ENCODE measurements at places on chromosomes 1 and 21.

GRCh38 chr1:28845786-28846543 lies 34.0 kb downstream of the OPRD1 start:
- DNase-seq: peak; percentile 86

GRCh38 chr1:203402629-203403337 lies 51.9 kb upstream of the FMOD start:
- no peak for DNase-seq

- no peak for DNase-seq
These were observed 424.8 kb upstream of the PLXNA2 start for GRCh38 chr1:208668991-208669390.

DNA sequence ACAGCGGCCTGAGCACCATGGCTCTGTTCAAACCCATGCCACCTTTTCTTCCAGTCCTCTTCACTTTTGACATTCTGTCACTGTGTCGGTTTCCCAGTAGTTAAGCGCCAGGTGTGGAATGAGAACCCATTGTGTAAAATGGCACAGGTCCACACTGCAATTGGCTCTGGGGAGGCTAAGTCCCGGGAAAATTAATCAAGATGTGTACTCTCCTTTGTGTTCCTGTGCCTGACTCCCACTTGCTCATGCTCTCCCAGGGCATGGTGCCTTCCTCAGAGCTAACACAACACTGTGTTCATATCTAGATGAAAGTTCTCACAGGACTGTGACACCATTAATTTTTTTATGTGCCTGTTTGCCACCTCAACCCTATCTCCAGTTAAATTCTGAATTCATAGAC lies 59.0 kb upstream of the BTG3 start:
- DNase-seq: no peak

DNA sequence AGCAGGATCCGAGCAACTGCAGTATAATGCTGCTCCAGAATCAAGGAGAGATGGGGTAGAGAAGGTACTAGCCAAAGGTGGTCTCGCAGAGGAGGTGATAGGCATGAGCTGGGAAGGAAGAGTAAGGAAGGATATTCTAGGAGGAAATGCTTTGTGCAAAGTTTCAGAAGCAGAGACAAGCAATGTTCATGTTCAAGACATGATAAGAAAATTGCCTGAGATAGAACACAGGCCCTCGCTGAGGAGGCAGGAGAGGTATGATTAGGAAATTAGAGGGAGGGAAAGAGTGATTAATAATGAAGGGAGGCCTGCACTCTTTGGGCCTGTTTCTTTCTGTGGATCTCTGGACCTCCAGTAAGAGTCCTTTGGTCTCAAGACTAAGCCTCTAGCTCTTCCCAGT lies 12.9 kb upstream of the ETV3 start:
- no peak for DNase-seq

DNA sequence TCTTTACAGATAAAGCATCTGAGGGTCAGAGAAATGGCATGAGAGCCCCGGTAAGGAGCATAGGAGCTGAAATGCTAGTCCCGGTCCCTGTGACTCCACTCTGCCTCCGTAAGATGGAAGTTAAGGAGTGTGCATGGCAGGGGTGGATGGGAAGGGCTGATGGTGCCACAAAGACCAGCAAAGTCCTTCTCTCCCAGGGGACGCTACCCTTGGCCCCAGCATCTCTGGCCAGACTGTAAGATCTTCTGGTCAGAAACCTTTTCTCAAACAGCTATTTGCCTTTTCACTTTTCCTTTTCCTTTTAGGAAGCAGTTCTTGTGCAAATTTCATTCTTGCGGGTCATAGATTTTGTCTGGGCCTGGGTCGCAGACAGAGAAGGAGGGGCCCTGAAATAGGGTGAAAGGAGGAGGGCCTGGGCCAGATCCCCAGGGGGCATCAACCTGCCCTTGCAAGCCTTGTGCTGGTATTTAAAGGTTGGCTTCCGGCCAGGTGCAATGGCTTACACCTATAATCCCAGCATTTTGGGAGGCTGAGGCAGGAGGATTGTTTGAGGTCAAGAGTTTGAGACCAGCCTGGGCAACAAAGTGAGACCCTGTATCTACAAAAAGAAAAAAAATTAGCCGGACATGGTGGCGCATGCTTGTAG lies 14.4 kb upstream of the EPS8L3 start:
- DNase-seq: no peak

GRCh38 chr1:56255516-56256152 lies 323.7 kb downstream of the PLPP3 start:
- no peak for DNase-seq

- DNase-seq: no peak
These were observed 19.4 kb upstream of the GNG5 start for GRCh38 chr1:84525779-84526178.

DNA sequence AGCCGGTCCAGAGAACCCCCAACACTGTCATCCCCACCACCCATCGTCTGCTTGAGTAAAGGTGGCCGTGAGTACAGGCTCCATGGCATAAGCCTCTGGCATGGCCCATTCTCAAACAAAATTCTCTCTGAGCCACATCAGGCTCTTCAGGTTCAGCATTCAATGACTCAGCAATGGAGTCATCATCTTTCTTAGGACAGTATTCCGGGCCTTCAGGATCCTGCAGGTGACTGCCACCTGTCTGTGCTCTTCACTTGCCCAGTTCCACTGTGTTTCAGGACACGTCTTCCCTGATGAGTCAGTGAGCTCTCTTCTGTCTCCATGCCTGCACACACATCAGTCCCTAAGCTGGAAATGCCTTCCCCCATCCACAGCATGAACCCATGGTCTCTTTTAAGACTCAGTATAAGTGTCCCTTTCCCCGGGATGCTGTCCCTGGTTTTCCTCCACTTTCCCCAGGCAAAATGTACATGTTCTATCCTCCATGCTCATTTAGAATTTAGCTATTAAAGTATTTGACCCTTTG lies 81.1 kb upstream of the FGGY start:
- DNase-seq: no peak

- peak; percentile 86 for DNase-seq
These were observed 9.5 kb downstream of the ATP1B1 start for GRCh38 chr1:169115891-169116585.

DNA sequence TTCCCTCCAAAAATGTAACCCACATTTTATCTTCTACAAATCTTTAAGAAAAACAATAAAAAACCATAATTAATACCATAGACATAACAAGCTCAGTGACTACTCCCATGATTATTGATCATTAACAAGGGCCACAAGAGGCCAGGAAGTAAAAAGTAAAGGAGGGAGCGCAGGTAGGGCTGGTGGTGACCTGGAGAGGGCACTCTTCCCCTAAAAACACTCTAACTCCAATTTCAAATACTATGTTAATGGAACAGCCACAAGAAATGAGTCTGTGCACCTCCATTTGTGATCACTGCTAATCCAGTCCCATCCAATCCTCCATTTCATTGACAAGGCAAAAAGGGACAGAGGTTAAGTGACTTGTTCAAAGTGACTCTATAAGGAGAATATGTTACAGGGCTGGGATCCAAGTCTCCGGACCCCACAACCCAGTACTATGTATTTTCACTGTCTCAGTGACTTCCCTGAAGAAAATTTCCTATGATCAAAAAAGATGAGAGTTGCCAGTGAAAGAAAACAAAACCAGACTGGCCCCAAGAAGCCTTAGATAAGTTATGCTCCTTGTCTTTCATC lies 41.2 kb upstream of the CFAP298 start:
- DNase-seq: peak; percentile 33

- DNase-seq: no peak
These were observed 77.6 kb upstream of the DNAH14 start for GRCh38 chr1:224851848-224852261.

GRCh38 chr21:31647650-31648049 lies 11.8 kb upstream of the SOD1 start:
- DNase-seq: no peak

- no peak for DNase-seq
These were observed 136.7 kb downstream of the TLR5 start for GRCh38 chr1:223006371-223006770.

- no peak for DNase-seq
These were observed 18.1 kb downstream of the AHCYL1 start for GRCh38 chr1:110002695-110003094.

DNA sequence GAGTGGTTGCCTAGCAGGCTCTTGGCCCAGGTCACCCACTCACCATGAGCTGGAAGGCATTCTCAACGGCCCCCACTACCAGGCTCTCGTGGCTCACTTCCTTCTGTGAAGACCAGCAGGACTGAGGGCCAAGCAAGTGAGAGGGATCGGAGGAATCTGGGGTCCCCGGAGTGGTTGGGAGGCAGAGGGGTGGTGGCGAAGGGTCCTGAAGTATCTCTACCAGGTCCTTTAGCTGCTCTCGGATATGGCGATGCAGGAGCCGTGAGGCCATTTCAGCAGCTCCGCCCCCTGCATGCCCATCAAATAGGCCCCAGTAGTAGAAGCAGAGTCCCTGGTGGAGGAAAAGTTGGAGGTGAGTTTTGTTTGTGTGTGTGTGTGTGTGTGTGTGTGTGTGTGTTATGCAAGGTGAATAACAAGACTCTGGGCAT lies 2.4 kb downstream of the PPM1J start:
- no peak for DNase-seq

DNA sequence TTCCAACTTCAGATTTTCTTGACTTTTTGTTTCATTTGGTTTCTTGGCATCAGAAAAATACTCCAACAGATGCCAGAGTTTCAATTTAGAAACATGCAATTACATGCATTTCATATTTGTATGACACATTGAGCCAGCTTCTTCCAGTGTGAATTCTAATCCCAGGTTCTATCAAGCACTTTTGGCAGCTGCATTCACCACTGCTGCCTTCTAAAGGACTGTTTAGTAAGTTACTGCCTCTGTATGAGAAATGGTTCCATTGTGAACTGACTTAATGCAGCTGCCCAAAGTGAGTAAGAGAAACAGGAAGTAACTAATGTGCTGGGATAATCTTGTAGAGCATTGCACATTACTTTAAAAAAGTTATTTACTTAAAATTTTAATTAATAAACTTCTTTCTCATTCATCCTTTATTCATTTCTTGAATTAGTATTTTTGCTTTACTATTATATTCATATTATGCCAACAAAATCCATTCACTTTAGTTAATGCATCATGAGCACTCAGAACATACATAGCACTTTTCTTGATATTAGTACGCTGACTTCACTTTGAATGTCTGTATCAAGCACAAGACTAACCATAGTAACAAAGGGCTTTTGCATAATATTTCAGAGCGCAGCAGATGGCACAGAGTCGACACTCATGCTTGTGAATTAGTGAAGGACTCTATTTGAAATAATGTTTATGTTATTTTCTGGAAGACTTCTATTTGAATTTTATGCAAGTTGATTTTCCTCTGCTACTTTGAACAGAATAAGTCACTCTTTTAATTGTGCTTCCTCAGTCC lies 9.8 kb downstream of the RGS18 start:
- DNase-seq: no peak

- no peak for DNase-seq
These were observed 4.7 kb downstream of the RNF220 start for GRCh38 chr1:44409757-44410156.

DNA sequence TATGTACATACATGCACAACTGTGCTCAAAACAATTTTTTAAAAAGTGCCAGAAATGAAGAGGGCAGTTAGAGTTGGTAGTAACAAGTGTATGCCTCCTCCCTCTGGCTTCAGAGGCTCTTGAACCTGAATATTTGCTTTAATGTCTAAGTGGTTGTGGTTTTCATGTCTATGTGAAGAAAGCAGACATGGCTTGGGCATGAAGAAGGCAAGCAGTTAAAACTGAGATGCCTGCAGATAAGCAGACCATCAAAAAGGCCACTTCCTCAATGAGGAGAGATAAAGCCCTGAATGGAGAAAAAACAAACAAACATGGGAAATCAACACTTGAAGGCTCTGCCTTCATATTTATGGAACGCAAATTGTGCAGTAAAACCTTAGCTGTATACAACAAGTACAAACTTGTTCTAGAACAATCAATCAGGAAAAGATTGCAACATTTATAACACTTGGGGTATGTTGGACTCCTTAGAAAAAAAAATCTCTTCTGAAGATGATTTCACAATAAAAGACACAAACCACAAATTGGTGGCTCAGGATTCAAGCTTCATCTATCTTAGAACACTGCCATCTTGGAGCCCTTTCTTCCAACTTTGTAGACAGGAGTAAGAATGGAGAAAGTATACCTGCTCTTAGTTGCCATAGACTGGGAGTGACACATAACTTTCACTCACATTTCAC lies 52.7 kb upstream of the PLA2G4A start:
- no peak for DNase-seq

DNA sequence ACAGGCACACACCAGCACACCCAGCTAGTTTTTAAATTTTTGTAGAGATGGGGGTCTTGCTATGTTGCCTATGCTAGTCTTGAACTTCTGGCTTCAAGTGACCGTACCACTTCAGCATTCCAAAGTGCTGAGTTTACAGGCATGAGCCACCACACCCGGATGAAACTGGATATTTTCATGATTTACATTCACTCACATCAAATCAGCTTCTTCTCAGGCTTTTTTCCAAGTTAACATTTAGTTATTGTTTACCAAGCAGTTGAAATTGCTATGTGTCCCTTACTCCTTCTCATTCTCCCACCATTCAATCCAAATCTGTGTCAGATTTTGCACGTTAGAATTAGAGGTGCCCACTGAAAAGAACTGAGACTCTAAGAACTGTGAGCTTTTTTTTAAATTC lies 18.4 kb downstream of the RIT1 start:
- no peak for DNase-seq

- DNase-seq: no peak
These were observed 183.7 kb upstream of the FAM78B start for GRCh38 chr1:166350490-166350889.

DNA sequence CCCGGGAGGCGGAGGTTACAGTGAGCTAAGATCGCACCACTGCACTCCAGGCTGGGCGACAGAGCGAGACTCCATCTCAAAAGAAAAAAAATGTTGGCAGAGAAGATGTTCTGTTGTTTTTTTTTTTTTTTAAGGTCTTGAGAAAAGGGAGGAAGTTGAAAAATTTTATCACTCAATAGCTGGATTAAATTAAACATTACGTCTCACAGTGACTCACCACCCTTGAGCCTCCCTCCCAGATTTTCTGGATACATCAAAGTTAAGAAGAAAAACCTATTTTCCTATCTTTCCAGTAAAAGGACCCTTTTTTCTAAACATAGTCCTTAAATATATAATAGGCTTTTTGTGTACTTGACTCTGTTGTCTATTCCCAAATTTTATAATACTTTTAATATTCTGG lies 35.5 kb downstream of the IFNAR1 start:
- no peak for DNase-seq

DNA sequence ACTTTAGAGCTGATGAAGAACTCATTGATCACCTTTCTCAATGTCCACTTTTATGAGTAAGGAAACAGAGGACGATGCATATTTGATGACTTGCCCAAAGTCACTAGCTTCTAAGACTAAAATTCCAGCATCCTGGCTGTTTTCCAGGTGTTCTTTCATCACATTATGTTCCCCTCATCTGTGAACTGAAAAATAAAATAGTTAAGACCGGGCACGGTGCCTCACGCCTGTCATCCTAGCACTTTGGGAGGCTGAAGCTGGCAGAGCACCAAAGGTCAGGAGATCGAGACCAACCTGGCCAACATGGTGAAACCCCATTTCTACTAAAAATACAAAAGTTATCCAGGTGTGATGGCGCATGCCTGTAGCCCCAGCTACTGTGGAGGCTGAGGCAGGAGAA lies 297.5 kb downstream of the DUSP10 start:
- no peak for DNase-seq

- no peak for DNase-seq
These were observed 43.7 kb upstream of the CDC42BPA start for GRCh38 chr1:227362039-227362438.

- no peak for DNase-seq
These were observed 46.8 kb upstream of the TARDBP start for GRCh38 chr1:10965546-10966226.

- DNase-seq: no peak
These were observed 15.0 kb upstream of the PWP2 start for GRCh38 chr21:44092211-44092610.

- peak; percentile 87 for DNase-seq
These were observed 15.1 kb downstream of the BLACAT1 start for GRCh38 chr1:205440476-205441317.
